ENCODE measurements at places on chromosomes 7 and 10.

DNA sequence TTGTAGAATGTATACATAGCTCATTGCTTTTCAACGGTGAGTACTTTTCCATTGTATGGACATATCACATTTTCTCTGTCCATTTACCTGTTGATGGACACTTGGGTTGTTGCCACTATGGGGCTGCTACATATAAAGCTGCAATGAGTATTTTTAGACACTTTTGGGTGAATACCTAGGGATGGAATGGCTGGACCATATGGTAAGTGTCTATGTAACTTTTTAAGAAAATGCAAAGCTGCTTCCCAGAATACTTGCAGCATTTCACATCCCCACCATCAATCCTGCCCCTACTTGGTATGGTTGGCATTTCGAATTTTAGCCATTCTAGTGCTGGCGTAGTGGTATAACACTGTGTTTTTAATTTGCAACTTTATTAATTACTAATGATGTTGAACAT, 274.6 kb downstream of the TNS3 start:
- no peak for DNase-seq

DNA sequence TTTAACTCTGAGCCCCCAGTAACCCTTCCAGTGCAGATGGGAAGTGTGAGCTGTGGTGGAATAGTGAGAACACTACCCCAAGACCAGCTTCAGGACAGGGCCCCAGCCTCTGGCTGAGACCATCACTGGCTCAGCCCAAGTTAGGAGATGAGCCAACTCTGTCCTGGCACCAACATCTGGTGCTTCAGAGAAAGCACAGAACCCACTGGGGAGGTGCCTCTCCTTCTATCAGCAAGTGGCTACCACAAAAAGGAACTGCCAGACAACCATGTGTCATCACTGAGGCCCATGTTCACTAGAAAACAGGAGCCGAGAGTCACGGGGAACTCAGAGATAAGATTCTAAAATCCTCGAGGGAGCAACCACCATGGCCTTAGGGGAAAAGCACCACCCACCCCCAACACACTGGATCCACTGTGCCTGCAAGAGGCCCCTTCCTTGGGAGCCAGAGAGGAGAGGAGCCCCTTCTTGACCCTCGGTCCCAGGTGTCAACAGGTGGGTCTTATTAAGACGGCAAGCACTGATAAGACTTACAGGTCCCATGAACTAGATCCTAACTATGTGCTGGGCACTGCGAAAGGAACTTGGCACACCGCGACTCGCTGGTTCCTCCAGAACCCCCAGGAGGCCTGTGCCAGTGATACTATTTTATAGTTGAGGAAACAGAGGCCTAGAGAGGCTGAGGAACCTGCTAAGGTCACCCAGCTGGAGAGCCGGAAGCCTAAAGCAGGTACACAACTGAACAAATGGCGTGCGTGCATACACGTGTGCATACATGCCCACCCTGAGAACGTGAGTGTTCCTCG, 102.7 kb downstream of the FAM53B start:
- DNase-seq: no peak

GRCh38 chr7:114678116-114678515, 243.8 kb upstream of the MDFIC start:
- DNase-seq: no peak

GRCh38 chr10:49387071-49387470, 8.8 kb downstream of the DRGX start:
- no peak for DNase-seq

DNA sequence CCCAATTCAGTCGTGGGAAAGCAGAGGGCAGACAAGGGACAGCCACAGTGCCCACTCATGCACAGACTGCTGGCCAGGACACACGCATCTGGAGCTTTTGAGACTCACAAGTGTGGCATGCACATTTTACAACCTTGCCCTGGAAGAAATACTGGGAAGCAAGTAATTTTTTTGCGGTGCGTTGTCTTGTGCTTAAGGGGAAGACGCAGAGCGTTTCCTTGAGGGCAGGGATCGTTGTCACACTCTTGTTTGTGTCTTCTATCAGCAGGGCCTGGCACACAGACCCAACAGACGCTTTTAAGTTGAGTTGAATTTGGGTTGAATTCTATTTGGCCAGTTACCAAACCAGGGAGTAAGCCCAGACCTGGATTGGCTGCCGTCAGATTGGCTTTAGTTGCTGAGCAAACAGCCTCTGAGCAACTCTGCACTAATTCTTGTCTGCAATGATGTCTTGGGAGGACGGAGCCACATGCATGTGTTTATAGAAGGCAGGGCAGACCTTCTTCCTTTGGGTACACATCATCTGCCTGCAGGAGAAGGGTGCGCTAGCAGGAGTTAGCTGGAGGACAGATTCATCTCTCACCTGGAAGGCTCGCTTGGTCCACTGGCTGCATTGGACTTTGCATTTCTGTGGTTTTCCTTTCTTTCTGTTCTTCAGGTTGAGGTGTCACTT, 38.4 kb downstream of the IL2RA start:
- DNase-seq: no peak

- no peak for DNase-seq
Observed at GRCh38 chr10:43238462-43238861, 28.4 kb downstream of the RASGEF1A start.

DNA sequence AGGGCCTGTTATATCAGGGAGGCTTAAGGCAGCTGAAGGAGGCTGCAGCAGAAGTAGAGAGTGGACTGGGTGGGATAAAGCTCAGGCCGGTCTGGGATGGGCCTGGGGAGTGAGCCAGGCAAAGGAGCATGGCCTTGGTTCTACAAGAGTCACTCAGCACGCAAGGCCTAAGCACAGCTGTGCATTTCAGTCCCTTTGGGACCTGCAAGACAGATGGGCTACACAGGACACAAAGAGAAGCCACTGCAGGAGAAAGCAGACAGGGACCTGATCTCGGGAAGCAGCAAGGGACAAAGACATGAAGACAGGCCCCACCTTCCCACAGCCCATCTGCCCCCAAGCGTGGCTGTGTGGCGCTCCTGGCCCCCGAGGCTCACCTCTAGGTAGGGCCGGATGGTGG, 29.4 kb downstream of the RRP12 start:
- no peak for DNase-seq

DNA sequence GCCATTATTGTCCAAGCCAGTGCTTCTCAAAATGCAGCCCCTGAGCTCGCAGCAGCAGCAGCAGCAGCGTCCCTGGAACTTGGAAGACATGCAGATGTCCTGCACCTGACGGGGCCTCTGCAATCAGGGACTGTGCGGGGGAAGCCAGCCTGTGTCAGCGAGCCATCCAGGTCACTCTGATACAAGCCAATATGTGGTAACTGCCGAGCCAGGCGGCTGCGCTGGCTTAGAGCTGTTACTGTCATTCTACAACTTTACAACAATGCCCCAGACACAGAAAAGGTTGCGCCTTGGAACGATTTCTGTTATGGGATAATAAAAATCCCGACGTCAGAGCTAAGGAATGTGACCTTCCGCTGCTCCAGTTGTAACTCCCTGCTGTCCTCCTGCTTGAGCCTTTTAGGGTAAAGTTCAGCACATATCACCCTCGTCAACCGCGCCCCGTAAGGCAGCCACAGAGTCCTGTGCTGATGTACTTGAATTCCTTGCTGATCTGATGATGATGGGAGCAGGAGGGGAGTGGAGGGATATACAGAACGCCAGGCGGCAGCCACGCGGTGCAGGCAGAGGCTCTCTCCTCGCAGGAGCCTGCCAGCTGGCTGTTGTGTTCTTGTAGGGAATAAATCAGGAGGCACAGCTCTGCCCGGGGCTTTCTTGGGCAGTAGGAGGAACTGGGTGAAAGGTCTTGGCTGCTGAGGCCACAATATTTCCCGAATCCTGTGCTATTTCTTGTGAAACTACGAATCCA, 20.0 kb upstream of the CRYGN start:
- DNase-seq: no peak

GRCh38 chr10:108014902-108015177, 850.3 kb upstream of the SORCS1 start:
- no peak for DNase-seq

- no peak for DNase-seq
Observed at GRCh38 chr10:44264244-44264643, 120.7 kb downstream of the CXCL12 start.

DNA sequence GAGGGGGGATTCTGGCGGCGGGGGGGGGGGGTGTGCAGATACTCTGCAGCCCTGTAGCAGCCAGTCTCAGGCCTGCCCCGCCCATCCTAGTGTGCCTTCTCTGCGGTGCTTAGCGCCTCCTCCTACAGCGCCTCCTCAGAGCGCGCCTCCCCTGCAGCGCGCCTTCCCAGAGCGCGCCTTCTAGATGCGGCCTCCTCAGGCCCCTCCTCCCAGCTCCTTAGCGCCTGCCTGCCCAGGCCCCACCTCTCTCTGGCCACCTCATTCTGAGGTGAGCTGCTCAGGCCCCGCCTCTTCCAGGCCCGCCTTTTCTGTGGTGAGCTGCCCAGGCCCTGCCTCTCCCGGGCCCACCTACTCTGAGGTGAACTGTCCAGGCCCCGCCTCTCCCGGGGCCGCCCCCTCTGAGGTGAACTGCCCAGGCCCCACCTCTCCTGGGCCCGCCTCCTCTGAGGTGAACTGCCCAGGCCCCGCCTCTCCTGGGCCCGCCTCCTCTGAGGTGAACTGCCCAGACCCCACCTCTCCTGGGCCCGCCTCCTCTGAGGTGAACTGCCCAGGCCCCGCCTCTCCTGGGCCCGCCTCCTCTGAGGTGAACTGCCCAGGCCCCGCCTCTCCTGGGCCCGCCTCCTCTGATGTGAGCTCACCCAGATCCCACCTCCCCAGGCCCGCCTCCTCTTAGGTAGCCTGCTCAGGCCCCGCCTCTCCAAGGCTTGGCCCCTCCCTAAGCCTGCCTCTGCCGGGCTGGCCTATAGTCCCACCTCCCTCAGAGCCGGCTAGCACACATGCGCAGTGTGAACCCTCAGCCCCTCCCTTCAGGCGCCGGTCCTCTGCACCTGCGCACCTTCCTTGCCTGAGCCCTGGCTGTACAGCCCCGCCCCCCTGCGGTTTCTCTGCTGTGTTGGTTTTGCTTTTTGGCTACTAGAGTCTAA, 2.1 kb upstream of the SGCE start:
- peak; percentile 94 for DNase-seq

GRCh38 chr10:35074266-35074665, 15.9 kb downstream of the CUL2 start:
- DNase-seq: no peak

GRCh38 chr7:135366843-135367508, 133.3 kb downstream of the STRA8 start:
- no peak for DNase-seq

GRCh38 chr7:1853431-1853985, 183.4 kb downstream of the ELFN1 start:
- no peak for DNase-seq

- DNase-seq: no peak
Observed at GRCh38 chr10:75269605-75270004, 33.8 kb upstream of the COMTD1 start.

DNA sequence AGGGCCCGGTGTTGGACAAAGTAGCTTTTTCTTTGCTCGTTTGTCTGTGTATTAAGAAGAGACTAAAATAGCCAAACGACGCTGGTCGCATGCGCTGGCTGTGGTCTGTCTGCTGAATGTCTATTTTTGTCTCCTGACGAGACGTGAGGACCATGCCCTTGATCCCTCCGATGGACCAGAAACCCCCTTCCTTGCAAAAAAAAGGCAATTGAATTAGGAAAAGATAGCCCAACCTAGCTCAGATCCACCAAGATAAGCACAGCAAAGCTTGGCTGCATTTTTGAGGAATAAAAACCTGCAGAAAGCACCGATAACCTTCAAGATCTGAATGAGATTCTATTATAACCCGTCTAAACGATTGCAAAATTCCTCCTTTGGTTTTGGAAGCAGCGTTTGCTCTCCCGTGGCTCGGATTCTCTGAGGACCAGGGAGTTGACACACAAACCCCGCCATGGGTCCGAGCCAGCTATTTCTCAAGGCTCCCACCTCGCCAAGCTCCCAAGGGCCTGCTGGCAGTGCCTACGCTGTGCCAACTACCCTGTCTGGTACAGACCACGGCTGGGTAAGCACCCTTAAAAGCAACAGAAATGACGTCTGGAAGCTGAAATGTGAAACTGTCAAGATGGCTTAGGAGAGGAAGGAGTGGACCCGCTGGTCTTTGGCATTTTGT, 17.7 kb upstream of the TTYH3 start:
- DNase-seq: no peak

DNA sequence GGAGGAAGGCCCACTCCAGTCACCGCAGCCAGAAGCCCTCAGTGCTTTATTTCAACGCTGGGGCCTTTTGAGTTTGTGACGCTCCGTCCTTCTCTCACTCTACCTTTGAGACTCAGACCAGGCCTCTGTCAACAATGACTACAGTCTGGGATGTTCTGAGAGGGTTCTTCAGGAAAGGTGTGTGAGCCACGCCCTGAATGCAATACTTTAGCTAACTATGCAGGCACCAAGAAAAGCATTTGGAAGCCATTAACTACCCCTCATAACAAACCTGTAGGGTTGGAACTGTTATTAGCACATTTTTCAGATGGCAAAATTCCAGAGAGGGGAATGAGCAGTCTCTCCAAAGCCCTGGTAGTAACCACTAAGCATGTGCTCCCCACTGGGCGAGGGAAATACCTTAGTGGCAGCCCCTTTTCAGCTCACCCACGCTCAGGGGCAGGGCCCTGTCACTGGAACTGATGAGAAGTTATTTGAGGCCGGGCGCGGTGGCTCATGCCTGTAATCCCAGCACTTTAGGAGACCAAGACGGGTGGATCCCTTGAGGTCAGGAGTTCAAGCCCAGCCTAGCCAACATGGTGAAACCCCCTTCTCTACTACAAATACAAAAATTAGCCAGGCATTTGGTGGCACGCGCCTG, 5.7 kb upstream of the ARPC1B start:
- no peak for DNase-seq

DNA sequence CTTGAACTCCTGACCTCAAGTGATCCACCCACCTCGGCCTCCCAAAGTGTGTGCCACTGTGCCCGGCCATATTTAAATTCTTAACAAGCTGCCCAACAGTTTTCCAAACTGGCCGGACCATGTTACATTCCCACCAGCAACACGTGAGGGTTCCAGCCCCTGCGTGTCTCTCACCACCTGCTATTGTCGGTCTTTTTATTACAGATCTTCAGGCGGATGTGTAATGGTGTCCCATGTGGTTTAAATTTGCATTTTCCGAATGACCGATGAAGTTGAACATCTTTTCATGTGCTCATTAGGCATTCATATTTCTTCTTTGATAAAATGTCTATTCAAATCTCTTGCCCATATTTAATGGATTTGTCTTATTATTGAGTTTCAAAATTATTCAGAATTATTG, 11.5 kb downstream of the ELFN1 start:
- DNase-seq: no peak

GRCh38 chr10:44334091-44334490, 50.8 kb downstream of the CXCL12 start:
- DNase-seq: no peak

DNA sequence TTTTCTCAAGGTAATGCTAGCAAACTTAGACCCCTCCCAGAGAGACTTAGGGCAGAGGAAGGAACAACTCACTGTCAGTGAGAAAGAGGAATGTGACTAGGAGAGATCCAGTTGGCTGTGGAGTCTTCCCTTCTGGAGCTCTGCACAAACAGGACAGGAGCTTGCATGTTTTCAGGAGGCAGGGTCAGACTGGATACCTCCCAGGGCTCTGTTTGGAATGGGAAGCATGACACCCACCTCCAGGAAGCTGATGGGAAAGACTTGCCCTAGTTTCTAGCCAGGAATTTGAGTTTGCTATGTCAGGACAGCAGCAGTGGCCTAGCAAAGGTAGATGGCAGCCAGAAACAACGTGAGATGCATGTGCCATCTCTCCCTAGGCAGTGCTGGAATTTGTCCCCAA, 40.6 kb downstream of the GHRHR start:
- DNase-seq: no peak

GRCh38 chr7:53383131-53383530, 347.7 kb downstream of the POM121L12 start:
- no peak for DNase-seq

GRCh38 chr10:62437696-62438095, 63.5 kb downstream of the ZNF365 start:
- peak; percentile 40 for DNase-seq

- no peak for DNase-seq
Observed at GRCh38 chr10:113459626-113460280, 93.1 kb upstream of the HABP2 start.
